ENCODE measurements at places on chromosomes 12 and 14.

- no peak for DNase-seq
These were observed 61.6 kb upstream of the DAAM1 start for GRCh38 chr14:59126714-59127436.

GRCh38 chr12:76398106-76398505, 49.9 kb upstream of the BBS10 start:
- no peak for DNase-seq

DNA sequence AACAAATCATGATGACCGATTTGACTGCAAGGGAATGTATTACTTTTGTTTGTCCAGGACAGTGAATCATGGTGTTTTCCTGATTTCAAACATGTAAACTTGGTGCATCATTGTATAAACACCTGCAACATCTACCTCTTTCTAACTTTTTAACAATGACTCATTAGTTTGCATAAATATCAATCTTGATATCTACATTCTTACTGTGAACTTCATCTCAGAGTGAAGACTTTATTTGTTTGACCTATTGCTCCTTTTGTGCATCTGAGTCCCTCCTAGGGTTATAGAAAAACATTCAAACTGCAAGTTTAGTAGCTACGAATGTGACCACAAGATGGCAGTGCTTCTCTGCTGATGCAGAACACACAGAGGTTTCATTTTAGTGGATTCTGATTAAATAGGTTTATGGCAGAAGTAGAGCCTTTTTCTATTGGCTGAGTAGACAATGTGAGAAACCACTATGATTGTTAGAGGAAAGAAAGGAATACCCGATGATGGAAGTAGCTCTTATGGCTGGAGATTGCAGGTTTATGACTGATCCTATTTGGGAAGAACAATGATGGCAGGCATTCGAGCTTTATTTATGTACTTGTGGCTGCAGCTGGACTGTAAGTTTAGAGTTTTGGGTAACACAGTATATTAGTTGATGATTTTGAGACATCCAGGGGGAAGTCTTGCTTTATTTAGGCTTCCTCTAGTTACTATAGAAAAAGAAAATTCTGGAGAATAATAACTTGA, 244.2 kb upstream of the OR4E1 start:
- no peak for DNase-seq

GRCh38 chr14:100295376-100296105, 10.7 kb downstream of the SLC25A29 start:
- no peak for DNase-seq

GRCh38 chr12:57584690-57585089, 6.3 kb upstream of the PIP4K2C start:
- DNase-seq: no peak

GRCh38 chr12:62841846-62842245, 93.1 kb downstream of the PPM1H start:
- DNase-seq: no peak

- DNase-seq: no peak
These were observed 8.5 kb upstream of the ARMH4 start for GRCh38 chr14:58160561-58160960.

GRCh38 chr12:86254399-86255107, 1.6 kb downstream of the MGAT4C start:
- no peak for DNase-seq

- DNase-seq: no peak
These were observed 77.9 kb downstream of the BCL11B start for GRCh38 chr14:99194136-99194535.

DNA sequence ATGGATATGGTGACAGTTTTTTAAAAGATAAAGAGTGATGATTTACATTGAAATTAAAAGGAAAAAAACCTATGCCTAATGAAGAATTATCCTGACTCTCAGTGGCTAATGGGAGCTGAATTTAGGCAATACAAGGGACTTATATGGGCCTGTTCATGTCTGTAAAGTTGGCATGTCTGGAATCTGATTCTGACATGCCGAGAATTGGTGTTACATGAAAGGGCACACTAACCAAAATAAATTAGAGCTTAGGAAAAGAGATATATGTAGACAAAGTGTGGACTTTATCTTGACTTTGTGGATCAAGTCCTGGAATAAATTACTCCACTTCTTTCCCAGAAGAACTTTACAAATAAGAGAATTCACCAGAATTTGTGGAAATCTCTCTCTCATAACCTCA, 1.1 kb downstream of the TDG start:
- no peak for DNase-seq

GRCh38 chr12:6899427-6899826, 5.2 kb upstream of the LRRC23 start:
- DNase-seq: no peak

- no peak for DNase-seq
These were observed 981 bp downstream of the VTI1B start for GRCh38 chr14:67673451-67673850.

- no peak for DNase-seq
These were observed 49.1 kb downstream of the CYP46A1 start for GRCh38 chr14:99733211-99733539.

DNA sequence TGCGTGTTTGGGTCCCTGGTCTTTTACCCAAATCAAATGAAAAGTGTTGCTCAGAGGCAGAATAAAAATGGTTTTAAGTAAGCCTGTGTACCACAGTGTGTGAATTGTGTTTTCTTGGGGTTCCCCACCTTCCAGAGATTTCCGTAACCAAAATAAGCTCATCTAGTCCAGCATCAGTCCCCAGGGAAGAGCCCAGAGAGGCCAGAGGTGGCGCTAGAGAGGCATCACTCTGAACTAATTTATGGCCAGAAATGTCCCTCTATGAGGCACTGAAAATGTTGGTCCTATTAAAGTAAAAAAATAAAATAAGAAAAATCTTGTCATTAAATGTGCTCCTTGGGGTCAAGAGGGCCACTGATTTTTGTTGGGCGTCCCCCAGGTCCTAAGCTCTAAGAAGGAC, 24.9 kb upstream of the PRKAB1 start:
- no peak for DNase-seq

- no peak for DNase-seq
These were observed 765 bp downstream of the SCYL2 start for GRCh38 chr12:100267603-100268281.

GRCh38 chr12:69999561-69999960, 174.5 kb downstream of the MYRFL start:
- DNase-seq: no peak

DNA sequence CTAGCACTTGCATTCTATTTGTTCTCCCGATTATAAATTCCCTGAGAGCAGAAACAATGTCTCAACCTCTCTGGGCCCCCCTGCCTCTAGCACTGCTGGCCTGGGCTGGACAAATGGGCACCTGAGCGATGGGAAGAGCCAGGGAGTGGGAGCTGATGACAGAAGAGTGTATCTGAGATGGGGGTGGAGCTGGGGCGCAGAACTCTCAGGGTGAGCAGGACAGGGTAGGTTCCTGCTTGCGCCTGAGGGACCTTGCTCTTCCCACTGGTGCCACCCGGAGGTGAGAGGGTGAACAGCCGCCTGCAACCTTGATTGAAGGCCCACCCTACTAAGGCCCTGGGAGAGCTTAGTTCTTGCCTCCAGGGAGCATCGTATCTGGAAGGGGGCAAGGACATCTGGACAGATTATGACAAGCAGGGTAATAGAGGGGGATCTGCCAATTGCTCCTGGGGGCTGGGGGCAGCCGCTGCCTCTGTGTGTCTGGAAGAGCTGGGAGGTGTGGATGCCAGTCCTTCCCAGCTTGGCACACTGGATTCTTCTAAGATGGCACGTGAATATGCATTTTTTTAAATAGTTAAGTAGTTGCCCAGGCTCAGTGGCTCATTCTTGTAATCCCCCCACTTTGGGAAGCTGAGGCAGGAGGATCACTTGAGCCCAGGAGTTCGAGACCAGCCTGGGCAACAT, 43.0 kb upstream of the TSPAN9 start:
- no peak for DNase-seq

DNA sequence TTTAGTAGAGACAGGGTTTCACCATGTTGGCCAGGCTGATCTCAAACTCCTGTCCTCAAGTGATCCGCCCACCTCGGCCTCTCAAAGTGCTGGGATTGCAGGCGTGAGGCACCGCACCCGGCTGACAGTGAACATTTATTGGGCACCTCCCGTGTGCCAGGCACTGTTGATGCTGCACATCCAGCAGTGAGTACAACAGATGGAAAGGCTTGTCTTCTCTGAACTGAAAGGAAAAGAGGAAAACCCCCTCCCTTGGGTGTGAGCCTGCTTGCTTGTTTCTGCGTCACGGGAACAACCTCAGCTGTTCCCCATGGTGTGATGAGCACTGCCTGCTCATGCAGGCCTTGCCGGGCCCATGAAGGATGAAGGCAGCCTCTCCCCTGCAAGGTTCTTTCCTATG, 39.5 kb downstream of the DGLUCY start:
- DNase-seq: no peak

DNA sequence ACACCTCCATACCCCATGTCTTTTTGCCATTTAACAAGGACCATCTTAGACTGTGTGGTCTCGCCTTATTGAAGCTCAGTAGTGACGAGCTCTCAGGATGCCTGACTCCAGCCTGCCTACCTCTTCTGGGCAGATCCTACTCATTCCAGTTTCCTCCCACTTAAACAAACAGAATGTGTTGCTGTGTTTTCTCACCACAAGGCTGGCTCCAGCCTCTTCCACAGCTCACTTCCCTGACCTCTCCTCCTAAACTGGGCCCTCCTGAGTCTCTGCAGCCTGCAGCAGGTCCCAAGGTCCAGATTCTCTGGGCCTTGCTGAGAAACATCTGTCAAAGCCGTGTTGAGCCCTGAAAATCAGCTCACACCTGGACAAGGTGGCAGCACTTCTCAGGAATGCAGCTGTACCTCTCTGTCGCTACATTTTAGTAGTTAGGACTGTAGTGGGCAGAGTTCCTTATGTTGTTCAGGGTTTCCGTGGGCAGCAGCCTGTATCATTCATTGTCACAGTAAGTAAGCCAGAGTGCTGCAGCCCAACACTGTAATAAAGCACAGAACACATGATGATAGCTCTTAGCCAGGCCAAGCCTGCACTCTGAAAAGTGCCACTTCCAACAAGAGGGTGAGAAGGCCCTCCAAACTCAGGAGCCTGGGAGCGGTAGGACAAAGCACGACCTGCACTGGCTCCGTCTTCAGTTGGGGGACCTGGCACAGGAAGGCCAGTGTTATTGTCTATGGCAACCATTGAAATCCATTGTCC, 68.5 kb downstream of the NKX2-1 start:
- no peak for DNase-seq

DNA sequence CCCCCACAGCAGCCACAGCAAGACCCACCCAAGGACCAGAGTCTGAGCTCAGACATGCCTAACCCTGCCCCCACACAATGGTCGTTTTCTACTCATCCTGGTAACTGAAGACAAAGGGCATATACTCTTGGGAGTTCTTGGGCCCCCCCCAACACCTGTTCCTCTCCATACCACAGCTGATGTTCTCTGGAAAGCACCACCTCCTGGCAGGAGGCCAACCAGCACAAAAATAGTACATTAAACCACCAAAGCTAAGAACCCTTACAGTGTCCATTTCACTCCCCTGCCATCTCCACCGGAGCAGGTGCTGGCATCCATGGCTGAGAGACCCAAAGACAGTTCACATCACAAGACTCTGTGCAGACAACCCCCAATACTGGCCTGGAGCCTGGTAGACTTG, 80.6 kb upstream of the DAAM1 start:
- no peak for DNase-seq

DNA sequence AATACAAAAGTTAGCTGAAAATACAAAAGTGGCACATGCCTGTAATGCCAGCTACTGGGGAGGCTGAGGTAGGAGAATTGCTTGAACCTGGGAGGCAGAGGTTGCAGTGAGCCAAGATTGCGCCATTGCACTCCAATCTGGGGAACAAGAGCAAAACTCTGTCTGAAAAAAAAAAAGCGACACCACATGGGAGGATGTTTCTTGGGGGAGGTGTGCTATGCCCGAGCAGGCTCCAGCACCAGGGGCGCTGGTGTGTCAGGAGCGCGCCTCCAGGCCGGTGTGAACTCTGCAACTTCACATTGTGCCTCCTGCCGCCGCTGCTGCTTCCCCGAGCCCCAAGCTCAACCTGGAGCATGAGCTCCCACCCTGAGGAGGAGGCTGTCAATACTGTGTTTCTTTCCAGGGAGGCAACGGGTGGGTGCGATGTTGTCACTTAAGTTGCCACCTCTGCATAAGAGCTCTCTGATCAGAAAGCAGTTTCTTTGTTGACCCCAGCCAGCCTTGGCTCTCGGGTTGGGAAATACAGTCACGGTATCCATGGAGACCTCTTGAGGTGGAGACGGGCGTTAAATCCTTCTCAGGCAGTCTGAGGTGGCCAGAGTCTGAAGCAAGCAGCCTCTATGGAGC, 18.9 kb downstream of the DEGS2 start:
- no peak for DNase-seq

GRCh38 chr12:10070380-10070779, 28.4 kb downstream of the CLEC1A start:
- DNase-seq: no peak

DNA sequence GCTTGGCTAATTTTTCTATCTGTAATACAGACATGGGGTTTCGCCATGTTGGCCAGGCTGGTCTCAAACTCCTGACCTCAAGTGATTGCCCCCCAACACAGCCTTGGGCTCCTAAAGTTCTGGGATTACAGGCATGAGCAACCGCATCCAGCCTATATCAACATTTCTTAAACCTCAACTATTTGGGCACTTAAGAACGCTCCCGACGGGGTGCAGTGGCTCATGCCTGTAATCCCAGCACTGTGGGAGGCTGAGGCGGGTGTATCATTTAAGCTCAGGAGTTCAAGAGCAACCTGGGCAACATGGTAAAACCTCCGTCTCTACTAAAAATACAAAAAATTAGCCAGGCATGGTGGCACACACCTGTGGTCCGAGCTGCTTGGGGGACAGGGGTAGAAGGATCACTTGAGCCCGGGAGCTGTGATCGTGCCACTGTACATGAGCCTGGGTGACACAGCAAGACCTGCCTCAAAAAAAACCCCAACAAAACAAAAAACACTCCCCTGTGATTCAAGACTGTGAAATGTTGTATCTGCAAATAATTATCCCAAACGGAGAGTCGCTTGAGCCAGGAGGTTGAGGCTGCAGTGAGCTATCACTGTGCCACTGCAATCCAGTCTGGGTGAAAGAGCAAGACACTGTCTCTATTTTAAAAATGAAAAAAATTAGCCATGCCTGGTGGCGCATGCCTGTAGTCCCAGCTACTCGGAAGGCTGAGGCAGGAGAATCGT, 21.5 kb downstream of the PPTC7 start:
- DNase-seq: no peak

GRCh38 chr12:51442324-51442723, 17.7 kb downstream of the SLC4A8 start:
- DNase-seq: no peak

DNA sequence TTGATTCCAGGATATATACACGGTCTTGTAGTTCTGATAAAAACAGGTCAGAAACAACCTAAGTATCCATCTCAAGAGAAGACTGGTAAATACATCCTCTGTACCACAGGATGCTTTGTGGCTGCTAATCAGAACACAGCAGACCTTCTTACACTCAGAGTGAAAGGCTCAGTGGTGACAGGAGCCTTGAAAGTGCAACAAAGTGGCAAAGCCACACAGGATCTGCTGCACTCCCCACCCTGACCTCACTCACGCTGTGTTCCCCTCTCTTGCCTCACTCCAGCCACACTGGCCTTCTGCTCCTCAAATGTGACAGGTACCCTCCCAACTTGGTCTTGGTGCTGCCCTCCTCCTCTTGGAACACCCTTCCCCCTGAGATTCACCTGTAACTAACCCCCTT, 98.1 kb upstream of the GRIP1 start:
- DNase-seq: peak; percentile 3
